ENCODE measurements at places on chromosomes 12 and 14.

DNA sequence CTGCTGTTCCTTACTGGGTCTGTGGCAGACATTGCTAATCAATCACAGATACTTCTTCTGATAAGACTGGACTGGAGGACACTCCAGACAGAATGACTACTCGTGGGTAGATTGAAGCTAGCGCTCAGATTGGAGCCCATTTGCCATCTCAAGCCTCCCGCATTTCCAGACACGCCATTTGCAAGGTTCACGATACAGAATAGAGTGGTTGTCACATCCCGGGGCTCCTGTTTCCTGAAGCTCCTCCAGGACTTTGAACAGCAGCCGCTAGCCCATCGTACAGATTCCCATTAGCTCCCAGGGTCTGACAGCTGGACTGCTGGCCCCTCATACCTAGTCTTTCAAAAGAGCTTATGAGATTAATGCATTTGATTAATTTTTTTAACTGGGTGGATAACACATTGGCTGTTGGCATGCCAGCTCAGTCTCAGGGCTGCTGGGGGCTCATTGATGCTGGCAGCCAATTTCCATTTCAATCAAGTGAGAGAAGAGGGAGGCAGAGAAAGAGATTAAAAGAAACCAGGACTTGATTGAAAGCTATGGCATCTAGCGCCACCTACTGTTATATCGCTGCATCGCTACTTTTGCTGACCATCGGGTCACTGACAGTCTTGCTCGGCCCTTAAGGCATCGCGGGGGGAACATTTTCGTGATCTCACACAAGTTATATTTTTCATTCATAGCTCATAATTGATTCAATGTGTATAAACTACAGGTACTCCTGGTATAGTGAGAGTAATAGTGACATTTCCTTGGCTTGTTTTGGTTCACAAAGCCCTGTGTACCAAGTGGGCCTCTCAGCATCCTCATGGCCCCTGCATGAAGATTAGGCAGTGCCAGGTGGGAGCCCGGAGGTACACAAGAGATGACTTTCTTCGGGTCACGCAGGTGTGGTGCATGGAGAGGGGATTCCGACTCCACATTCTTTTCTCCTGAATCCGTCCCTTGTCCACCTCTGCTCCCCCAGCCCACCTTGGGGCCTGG lies 78.6 kb downstream of the CCDC60 start:
- H3K4me1 ChIP-seq = no peaks in the 10 kb centered on the region
- DNase-seq = peak; percentile 10
- peaks cover 5% of the 10 kb centered on the region for H3K27me3 ChIP-seq
- no peak overlapping the region for H3K4me3 ChIP-seq
- no peaks in the 10 kb centered on the region for H3K36me3 ChIP-seq

DNA sequence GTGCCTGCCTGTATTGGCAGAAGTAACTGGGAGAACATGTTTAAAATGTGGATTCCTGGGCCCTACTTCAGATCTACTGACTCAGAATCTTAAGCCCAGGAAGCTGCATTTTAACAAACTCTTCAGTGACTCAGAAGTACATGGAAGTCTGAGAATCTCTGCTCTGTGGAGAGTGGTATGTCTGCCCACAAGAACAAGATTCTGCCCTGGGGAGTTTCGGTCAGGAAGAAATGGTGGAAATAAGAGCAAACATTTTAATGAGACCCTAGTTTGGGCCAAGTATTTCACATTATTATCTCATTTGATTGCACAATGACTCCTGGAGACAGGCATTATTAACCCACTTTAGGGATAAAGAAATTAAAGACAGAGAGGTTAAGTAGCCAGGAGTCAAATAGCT lies 8.2 kb downstream of the ALDH1L2 start:
- H3K36me3 ChIP-seq = no peaks in the 10 kb centered on the region
- H3K27ac ChIP-seq = no peak overlapping the region

DNA sequence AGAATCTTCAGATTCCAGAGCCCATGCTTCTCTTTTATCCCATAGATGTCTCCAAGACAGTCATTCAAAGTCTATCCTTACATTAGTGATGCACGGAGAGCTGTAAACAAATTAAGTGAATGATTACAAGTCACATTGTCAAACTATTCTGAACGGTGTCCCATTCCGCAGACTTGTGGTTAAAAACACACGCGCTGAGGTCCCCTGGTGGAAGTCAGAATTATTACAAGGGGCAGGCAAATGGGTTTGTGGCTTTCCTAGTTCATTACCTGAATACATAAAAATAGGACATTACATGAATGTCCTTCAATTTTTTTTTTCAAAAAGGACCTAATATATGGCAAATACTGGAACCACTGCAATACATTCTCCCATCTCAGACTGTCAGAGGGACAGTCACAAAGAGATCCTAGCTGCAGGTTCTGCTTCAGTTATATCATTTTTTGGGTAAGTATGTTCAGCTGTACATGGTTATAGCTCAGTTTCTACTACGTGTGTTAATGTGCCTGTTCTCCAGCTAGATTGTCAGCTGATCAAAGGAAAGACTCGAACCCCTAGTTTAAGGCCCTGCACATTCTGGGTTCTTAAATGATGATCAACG lies 53.1 kb upstream of the STON2 start:
- no peaks in the 10 kb centered on the region for H3K27me3 ChIP-seq
- H3K27ac ChIP-seq = no peak overlapping the region
- H3K4me3 ChIP-seq = no peak overlapping the region
- no peaks in the 10 kb centered on the region for H3K36me3 ChIP-seq
- DNase-seq = peak; percentile 61

- no peak overlapping the region for H3K4me3 ChIP-seq
- H3K4me1 ChIP-seq = no peaks in the 10 kb centered on the region
- no peak overlapping the region for H3K27ac ChIP-seq
- H3K27me3 ChIP-seq = no peaks in the 10 kb centered on the region
Observed at GRCh38 chr14:92340931-92341330, 18.0 kb downstream of the SLC24A4 start.

DNA sequence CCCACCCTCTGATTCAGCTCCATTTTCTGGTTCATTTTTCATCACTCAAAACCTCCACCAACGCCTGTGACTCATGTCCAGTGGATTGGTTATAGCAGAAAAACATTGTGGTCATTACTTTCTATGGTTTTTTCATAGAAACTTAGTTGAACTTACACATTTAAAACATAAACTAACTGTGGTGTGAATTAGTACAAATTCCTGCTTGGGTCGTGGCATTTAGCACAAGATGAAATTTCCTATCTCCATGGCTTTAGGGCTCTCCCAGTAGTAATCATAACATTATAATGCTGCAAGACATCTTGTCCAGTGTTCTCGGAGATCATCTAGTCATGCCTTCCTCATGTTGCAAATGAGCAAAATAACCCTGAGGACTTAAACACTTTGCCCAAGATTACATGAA lies 7.1 kb downstream of the RNASE7 start:
- DNase-seq = no peak
- no peaks in the 10 kb centered on the region for H3K27me3 ChIP-seq
- H3K4me1 ChIP-seq = peaks cover 7% of the 10 kb centered on the region
- H3K4me3 ChIP-seq = no peak overlapping the region
- no peak overlapping the region for H3K27ac ChIP-seq

Data from CD4-positive, alpha-beta T cell (primary cell).